SHP77 treated with DMSO at 0.1 percent for 48 hours (cell line): ENCODE measurements at places on chromosomes 6 and 20.
A peak's percentile ranks its signal among the peaks of the same experiment; 100 is the strongest.

DNA sequence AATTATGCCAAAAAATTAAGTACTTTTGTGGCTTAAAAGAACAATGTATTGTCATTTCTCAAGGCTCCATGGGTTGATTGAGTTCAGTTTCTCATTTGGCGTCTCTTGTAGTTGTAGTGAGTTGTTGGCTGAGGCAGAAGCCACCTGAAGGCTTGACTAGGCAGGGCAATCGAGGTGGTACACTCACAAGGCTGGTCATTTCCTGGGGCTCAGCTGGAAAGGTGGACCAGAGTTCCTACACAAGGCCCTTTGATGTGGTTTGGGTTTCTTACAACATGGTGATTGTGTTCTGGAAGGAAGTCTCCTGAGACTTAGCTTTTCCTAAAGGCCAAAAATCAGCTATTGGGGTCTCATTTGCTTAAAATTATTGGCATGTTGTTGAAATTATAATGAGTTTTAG lies 22.6 kb downstream of the MAS1 start:
- DNase-seq = no peak

- DNase-seq = no peak
Observed at GRCh38 chr20:54633374-54634355, 158.3 kb downstream of the DOK5 start.

GRCh38 chr6:125004198-125004597 lies 42.0 kb downstream of the RNF217 start:
- DNase-seq = no peak

DNA sequence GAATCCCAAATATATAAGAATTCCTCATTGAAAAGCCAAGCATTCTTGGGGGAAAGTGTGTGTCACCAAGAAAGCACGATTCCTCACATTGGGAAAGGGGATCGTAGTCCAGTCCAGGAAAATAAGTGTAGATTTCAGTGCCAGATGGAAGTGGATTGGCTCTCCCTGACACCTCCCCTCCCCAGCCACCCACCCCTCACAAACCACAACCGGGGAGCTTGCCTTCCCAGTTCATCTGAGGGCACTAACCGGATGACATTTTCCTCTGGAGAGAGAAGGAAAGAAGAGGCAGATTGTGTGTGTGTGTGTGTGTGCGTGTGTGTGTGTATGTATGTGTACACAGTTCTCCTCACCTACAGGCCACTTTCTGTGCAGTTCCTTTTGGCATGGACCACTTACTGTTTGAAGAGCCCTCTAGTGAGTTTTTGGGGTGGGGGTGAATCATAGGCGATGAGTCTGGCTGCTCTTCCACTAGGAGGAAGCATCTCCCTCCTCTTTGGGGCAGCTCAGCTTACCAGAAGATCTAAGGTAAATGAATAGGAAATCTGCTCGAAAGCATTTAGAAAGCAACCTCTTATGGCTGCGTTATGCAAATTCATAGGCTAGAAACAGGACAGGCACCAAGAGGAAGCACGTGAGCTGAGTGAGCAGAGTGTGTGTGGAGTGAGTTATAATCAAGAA lies 20.8 kb downstream of the DAAM2 start:
- no peak for DNase-seq

DNA sequence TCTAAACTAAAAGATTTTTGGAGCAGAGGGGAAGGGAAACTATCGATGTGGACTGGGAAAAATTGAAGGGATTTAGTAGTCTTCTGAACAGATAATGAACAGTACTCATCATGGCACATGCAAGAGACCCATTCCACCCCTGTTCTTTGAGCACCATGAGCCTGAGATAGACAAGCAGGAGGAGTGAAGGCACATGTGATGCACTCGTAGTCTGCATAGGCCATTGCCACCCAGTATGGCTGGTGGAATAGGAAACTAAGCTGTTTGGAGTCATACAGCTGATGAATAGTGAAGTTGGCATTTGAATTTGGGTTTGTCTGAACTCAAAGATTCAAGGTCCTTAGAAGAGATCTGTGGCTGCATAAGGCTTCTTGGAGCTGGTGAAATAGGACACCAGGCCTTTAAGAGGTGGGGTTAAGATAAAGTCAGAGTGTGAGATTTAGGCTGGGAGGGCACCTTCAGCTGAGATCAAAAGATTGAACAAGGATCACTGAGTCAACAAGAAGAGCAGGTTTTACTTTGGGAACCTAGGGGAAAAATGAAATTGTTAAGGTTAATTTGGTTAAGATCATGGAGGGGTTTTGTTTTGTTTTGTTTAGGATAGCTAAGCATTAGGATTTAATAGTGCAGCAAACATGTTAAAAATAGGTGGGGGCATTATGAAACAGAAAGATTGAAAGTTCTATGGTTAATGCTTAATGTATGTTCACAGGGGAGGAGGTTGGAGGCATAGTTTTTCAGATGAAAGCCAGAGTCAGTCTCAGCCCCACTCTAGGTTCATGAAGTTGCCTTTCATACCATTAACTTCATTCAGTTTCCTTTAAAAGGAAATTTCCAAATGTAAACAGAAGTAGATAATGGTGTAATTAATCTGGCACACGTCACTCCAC lies 148.8 kb downstream of the ARID1B start:
- DNase-seq = no peak

DNA sequence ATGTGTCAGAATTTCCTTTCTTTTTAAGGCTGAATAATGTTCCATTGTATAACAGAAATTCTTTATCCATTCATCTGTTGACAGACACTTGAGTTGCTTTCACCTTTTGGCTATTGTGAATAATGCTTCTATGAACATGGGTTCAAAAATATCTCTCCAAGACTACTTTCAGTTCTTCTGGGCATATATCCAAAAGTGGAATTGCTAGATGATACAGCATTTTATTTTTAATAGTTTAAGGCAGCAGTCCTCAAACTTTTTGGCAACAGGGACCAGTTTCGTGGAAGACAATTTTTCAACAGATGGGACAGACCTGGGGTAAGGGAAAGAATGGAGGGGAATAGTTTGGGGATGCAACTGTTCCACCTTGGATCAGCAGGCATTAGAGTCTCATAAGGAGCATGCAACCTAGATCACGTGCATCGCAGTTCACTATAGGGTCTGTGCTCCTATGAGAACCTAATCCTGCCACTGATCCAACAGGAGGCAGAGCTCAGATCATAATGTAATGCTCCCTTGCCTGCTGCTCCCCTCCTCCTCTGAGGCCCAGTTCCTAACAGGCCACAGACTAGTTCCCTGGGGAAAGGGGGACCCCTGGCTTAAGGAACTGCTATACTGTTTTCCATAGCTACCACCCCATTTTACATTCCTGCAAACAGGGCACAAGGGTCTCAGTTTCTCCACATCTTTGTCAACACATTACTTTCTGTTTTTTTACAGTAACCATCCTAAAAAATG lies 239.9 kb upstream of the RNF217 start:
- no peak for DNase-seq

- DNase-seq = no peak
Observed at GRCh38 chr20:61584851-61585250, 332.8 kb downstream of the CDH4 start.

- DNase-seq = no peak
Observed at GRCh38 chr6:75308250-75308988, 23.8 kb upstream of the TMEM30A start.

DNA sequence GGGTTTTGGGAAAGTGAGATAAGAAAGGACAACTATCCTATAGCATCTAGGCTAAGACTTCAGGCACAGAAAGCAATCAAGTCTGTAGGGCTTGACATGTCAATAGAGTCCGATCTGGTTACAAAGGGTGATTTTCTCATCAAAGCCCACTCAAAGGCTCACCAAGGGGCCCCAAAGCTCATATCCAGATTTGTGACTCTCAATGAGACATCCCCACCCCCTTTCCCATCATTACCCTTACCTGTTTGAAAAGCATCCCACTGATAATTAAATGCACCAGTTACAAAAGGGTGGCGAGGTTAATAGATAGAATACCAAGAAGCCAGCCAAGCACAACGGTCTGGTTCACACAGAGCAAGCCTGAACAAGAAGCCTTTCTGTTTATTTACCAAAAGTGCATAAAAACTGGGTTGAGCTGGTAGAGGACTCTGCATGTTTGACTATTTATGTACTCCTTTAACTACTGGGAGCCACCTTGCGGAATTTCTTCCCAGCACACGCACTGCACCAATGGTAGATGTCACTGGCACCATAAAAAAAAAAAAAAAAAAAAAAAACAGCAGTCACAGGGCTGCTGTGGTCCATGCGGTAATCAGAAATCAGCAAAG lies 6.1 kb downstream of the JAG1 start:
- no peak for DNase-seq

DNA sequence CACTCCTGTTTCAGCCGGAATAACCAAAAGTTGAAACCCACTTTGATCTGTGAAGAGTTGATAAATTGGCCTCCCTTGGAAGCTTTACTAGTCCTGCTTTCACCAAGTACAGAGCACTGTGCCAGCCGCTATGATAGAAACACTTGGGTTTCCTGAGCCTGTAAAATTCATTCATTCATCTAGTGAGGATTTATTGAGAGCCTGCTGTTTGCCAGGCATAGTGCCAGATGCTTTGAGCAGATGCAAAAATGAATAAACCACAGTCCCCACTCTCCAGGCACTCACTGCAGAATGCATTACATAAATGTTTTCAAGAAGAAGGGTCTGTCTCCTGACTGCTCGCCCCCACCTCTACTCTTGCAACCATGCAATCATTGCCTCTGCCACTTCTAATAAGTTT lies 25.3 kb upstream of the TMEM217 start:
- DNase-seq = no peak

- no peak for DNase-seq
Observed at GRCh38 chr20:1671891-1672669, 14.5 kb upstream of the SIRPG start.

- no peak for DNase-seq
Observed at GRCh38 chr20:54292185-54292584, 84.3 kb downstream of the PFDN4 start.

DNA sequence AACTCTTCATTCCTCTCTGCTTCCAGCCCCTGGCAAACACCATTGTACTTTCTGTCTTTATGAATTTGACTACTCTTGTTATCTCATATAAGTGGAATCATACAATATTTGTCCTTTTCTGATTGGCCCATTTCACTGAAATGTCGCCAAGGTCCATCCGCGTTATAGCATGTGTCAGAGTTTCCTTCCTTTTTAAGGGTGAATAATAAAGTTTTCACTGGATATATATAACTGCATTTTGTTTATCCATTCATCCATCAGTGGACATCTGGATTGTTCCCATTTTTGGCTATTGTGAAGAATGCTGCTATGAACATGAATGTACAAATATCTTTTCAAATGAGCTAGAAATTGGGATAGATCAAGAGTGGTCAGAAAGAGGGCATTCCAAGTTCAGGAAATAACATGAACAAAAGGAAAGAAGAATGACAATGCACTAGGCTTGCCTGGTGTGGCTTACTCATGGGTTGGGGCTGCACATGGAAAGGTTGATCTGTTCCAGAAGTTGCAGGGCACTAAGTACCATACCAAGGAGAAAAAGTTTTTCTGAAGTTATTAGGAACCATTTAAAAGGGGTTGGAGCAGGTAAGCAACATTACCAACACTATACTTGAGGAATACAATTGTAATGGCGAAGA lies 10.0 kb upstream of the L3MBTL3 start:
- DNase-seq = no peak

- DNase-seq = peak; percentile 36
Observed at GRCh38 chr6:117483645-117484016, 1.2 kb downstream of the DCBLD1 start.

GRCh38 chr6:157263881-157264397 lies 59.4 kb downstream of the TMEM242 start:
- no peak for DNase-seq

- DNase-seq = no peak
Observed at GRCh38 chr6:98382246-98382645, 452.1 kb upstream of the POU3F2 start.

DNA sequence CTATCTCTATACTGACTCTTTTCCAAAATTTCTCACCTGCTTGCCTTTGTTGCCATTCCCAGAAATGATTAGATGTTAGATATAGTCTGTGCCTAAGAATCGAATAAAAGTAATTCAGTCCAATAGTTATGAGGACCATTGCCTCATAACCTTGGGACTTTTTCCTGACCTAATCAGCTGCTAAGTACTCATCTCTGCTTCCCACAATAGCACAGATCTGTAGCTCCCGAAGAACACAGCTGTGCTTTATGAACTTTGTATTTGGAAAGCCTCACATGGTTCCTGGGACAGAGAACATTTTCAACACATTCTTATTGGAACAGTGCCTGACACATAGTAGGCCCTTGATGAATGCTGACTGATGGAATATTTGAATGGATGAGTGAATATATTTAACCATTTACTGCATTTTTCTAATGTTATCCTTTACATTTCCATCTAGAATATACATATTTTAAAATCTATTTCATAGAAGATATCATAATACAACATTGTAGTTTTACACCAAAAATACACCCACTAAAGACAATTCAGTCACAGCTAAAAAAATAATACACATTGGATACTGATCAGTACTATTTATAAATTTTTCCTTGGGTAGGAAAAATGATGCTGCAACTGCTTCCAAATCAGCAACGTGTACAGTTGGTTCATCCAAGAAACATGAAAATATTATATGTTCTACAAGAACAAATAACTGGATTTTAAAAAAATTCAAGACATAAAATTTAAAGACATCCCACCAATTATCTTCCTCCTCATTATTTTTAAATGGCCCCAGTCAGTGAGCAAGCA lies 53.9 kb downstream of the HS3ST5 start:
- DNase-seq = no peak

DNA sequence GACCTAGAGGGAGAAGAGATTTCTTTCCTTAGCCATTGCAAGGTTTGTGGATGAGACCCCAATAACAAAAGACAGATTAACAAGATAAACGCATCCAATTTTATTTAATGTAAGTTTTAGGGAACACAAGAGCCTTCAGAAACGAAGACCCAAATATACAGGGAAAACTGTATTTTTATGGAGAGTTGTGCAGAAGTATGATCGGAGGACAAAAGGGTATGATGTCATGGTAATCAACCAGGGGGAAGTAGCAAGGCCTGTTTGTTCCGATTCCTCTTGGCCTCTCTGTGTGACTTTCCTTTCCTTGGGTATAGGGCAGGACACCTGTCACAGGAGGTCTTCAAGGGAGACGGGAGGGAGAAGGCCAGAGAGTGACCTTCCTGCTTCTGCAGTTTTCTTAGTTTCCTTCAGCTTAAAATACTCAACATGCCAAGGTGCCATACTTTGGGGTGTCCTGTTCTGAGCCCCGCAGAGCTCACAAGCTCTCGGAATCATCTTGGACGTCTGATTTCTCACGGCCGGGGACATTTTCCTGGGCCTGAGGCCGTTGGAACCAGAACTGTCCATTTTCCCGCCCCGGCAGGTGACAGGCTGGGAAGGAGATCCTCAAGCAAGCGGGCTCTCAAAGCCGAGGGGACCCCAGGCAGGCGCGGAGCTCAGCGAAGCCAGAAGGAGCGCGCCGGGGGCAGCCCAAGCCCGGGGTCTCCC lies 21.7 kb downstream of the TMC2 start:
- no peak for DNase-seq
